Activated T-helper 17 cell treated with anti-CD3 and anti-CD28 coated beads, Interleukin-2, amount 50 U/mL, for 72 hours (primary cell): ENCODE measurements at places on chromosomes 16 and 17.
A peak's percentile ranks its signal among the peaks of the same experiment; 100 is the strongest.

GRCh38 chr17:11334493-11334892 lies 93.5 kb downstream of the SHISA6 start:
- no peak for ATAC-seq

- no peak for ATAC-seq
These were observed 66.1 kb downstream of the SREBF1 start for GRCh38 chr17:17770632-17771044.

GRCh38 chr16:87464691-87465300 lies 28.0 kb downstream of the ZCCHC14 start:
- peak; percentile 87 for ATAC-seq

DNA sequence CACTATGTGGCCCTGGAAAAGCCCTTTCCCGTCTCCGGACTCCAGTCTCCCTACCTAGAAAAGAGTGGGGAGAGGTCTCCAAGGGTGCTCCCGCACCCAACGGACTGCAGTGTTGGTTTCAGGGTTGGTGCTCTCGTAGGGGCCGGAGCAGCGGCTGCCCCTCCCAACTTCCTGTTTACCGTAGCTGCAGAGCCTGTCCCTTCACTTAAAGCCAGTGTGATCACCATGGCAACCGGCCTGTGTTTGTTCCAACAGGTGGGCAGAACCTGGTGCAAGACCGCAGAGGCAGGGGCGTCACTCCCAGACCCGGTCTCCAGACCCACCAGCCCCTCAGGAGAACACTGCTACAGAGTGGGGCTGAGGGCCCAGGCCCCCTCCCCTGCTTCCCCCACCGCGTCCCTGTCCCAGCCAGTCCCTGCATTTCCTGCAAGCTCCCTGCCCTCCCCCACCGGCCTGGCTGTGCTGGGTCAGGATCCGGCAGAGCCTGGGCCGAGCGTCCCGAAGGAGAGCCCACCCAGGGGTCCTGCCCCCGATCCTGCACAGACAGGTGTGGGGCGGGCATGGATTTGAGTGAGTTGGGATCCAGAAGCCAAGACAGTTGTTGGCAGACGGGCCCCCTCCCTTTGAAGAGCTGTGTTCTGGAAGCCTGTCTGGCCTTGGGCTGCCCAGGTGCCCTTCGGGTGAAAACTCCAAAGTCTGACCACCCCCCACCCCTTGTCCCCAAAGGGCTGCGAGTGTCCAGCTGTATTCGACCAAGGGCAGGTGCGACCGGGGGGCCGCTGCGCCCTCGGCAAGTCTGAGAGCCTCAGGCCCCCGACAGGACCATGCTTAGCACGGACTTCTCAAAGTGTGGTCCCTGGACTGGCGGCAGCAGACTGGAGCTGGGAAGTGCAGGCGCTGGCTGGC lies 1.5 kb upstream of the BAIAP3 start:
- ATAC-seq, result peak; percentile 39

- no peak for ATAC-seq
These were observed 9.6 kb upstream of the WIPF2 start for GRCh38 chr17:40209404-40210093.

DNA sequence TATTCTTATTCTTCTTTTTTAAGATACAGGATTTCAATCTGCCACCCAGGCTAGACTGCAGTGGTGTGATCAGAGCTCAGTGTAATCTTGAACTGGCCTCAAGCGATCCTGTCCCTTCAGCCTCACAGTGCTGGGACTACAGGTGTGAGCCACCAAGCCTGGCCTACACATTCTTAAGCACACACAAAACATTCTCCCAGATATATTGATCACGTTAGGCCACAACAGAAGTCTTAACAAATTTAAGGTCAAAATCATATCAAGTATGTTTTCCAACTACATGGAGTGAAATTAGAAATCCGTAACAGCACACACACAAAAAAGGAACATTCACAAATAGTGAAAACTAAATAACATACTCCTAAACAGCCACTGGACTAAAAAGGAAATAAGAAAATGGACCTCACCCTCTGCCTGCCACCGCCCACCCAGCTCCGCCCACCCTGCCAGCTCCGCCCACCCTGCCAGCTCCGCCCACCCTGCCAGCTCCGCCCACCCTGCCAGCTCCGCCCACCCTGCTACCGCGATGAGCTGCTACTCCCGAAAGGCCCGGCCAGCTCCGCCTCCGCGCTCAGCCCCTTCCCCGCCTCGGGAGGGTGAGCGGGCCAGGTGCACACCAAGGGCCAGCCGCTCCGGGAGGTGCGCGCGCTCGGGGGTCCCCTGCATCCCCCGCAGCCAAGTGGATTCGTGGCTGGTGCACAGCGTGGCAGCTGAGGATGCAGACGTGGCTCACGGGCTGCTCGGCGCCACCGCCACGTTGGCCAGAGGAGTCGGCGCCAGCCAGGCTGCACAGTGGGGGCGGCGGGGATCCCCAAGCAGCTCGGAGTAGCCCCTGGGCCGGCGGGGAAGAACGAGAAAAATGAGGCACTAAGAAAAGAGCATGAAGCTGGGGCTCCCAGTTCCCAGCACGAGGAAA lies 41.2 kb downstream of the C16orf87 start:
- ATAC-seq, result peak; percentile 97

- ATAC-seq, result no peak
These were observed 5.4 kb upstream of the KLHL11 start for GRCh38 chr17:41870627-41871026.

- peak; percentile 90 for ATAC-seq
These were observed 43.8 kb upstream of the TOB1 start for GRCh38 chr17:50909765-50910605.

GRCh38 chr16:49510654-49511305 lies 137.2 kb downstream of the C16orf78 start:
- no peak for ATAC-seq

- ATAC-seq, result no peak
These were observed 82.0 kb upstream of the NKD1 start for GRCh38 chr16:50466170-50466569.

DNA sequence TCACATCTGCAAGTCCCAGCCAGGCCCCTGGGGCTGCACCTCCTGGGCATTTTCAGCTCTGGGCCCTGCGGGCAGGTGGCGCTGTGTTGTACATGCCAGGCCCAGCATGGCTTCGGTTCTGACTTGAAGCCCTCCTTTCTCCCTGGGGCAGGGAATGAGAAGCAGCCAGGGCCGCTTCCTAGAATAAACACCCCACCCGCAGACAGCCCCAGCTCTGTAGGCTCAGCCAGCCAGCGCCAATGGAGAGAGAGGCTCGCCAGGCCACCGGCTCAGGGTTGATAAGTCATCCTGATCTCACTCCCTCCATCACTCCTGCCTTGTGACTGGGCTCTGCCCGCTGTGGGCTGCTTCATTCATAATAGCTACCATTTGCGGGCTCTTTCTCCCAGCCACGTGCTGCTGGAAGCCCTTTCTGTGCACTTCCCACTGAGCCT lies 6.0 kb upstream of the GLIS2 start:
- no peak for ATAC-seq
